ENCODE measurements at places on chromosomes 2 and 18. TPM values are rescaled to one million over a fixed set of nuclear protein-coding genes. Genes with fewer than 3 reads are reported as not detected.

The C1D gene
- total RNA-seq, result 23.1 TPM

The UGGT1 gene
- total RNA-seq, result 46.8 TPM

The UBE2F gene
- total RNA-seq, result 54.9 TPM

The ANKRD53 gene
- 0.73 TPM for total RNA-seq

The NYAP2 gene
- total RNA-seq, result not detected

The GALR1 gene
- not detected for total RNA-seq
